ENCODE measurements at places on chromosomes 1 and 21. TPM values are rescaled to one million over a fixed set of nuclear protein-coding genes. Genes with fewer than 3 reads are reported as not detected.

DNA sequence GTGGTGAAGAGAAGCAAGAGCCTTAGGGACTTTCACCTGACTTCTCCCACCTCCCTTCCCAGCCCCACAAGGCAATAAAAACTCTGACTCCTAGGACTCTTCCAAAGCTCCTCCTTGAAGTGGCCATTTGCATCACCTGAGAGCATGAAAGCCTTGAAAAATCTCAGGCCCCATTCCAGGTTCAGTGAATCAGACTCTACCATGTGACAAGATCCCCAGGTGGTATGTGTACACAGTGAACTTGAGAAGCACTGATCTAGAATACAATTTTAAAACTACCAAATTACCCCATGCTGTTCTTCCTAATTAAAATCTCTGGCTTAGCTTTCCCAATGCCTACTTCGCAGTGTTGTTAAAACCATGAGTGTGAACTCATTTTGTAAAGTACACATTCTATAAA is 195.1 kb upstream of the SAMSN1 start:
- H3K27me3 ChIP-seq: no peaks in the 10 kb centered on the region
- H3K36me3 ChIP-seq: no peaks in the 10 kb centered on the region
- no peak overlapping the region for H3K4me3 ChIP-seq
- no peaks in the 10 kb centered on the region for H3K4me1 ChIP-seq
- DNase-seq: no peak

DNA sequence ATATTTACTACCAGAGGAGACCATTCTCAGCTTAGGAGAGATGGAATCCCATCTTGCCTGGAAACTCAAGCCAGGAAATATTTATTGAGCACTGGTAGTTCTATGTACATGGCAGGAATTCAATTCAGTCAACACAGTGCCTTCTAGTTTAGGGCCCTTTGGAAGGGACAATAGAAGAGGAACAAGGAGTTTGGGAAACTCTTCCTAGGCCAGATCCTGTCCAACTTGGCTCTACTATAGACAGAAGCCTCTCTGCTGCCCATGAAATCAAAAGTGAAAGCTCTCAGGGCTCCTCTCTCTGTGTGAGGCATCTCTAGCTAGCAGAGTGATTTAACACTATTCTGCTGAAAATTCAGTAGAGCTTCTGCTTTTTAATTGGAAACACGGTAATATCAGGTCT is 244.6 kb upstream of the MAP1LC3C start:
- H3K27ac ChIP-seq: peak overlapping the region; percentile 61
- DNase-seq: no peak
- H3K36me3 ChIP-seq: no peaks in the 10 kb centered on the region
- H3K4me1 ChIP-seq: no peaks in the 10 kb centered on the region

GFI1 gene
- total RNA-seq: 5.4 TPM

- no peaks in the 10 kb centered on the region for H3K36me3 ChIP-seq
- no peak for DNase-seq
- H3K4me3 ChIP-seq: no peak overlapping the region
- H3K27ac ChIP-seq: no peak overlapping the region
- no peaks in the 10 kb centered on the region for H3K27me3 ChIP-seq
- no peaks in the 10 kb centered on the region for H3K4me1 ChIP-seq
Measured at GRCh38 chr1:208951908-208952307, 631.6 kb upstream of the CAMK1G start.

- DNase-seq: peak; percentile 83
- peak overlapping the region; percentile 72 for H3K27ac ChIP-seq
- H3K27me3 ChIP-seq: no peaks in the 10 kb centered on the region
- peaks cover 10% of the 10 kb centered on the region for H3K4me1 ChIP-seq
- H3K4me3 ChIP-seq: peak overlapping the region; percentile 68
Measured at GRCh38 chr1:110084227-110085078, 14.0 kb upstream of the ALX3 start.

DNA sequence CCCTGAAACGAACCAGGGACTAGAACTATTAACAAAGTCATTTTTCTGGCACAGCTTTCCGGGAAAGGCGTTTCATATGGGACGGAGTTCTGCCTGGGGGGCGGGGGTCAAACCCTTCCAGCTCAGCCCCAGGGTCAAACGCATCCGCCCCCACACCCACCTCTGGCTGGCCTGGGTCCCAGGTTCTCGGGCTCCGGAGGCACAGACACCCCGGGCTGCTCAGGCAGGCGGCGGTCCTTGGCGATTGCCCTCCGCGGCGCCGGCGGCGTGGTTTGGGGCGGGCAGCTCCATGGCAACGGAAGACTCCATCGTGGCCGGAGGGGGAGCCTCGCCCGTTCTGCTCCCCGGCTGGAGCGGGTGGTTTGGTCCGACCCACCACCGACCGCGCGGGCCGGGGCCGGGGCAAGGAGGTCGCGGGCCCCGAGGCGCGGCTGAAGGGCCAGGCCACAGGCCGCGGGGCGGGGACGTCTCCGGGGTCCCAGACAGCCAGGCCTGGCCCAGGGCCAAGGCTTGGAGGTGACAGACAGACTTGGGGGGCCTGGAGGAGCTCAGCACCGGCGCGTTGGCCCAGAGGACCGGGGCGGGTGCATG is at the start of gene CFAP74:
Gene CFAP74 (minus strand): TSS at position 246 of the 591 bp plus-strand sequence. CDS start 12,830 bp downstream, outside the sequence.
- no peaks in the 10 kb centered on the region for H3K36me3 ChIP-seq
- H3K27ac ChIP-seq: no peak within 1 kb of the TSS
- H3K4me1 ChIP-seq: peaks cover 4% of the 10 kb centered on the region
- H3K4me3 ChIP-seq: no peak within 1 kb of the TSS
- DNase-seq: peak; percentile 78

DNA sequence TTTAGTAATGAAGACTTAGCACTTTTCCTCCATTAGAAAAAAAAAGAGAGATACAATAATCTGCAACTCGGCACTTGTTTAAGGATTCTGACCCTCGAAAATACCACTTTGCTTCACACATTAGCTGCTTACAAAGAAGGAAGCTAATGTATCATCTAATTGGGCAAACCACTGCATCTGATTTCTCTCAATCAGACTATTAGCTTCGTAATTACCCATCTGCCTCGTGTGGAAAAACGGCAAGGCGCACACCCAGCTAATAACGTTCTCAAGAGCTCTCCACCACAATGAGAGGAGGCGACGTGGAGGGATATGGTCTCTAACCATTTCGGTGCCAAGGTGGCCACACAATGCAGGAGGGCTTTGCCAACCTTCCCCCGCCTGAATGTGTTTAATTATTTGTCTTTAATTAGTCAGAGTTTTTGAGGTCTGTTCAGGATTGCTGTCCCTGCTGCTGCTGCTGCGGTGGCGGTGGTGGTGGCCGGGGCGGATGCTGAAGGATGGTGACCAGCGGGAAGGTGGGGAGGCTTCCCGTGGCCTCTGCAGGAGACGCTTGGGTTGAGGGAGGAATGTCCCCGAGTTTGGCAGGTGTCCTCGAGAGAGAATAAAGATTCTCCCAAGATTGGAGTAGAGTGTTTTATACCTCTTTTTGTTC is 374.5 kb downstream of the RPS6KC1 start:
- no peaks in the 10 kb centered on the region for H3K36me3 ChIP-seq
- no peak overlapping the region for H3K27ac ChIP-seq
- no peaks in the 10 kb centered on the region for H3K27me3 ChIP-seq
- no peaks in the 10 kb centered on the region for H3K4me1 ChIP-seq
- no peak for DNase-seq

DNA sequence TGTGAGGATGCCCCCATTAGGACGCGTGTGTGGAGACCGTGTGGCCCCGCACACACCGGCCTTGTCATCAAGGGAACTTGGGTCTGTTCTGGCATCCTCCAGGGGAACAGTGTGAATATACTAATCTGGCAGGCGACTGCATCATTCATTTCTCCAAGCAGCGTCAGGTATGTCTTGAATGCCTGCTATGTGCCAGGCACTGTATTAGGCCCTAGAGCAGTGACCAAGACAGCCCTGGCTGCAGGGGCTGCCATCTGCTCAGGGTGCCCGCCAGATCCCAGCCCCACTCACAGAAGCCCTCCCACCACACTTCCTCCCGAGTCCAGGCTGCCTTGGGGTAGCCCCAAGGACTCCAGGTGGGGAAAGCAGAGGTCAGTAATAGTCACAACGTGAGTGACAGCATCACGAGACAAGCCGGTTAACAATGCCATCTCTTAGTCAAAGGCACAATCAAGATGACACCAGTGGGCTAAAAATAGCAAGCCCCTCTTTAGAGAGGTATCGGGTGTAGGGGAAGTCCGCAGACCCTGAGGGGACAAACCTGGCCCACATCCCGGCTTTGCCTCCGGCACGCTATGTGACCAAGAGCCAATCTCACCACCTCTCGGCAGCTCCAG is 7.5 kb upstream of the LAPTM5 start:
- peaks cover 4% of the 10 kb centered on the region for H3K4me1 ChIP-seq
- no peak overlapping the region for H3K4me3 ChIP-seq
- H3K36me3 ChIP-seq: no peaks in the 10 kb centered on the region
- no peak for DNase-seq

- H3K4me1 ChIP-seq: peaks cover 21% of the 10 kb centered on the region
- H3K36me3 ChIP-seq: no peaks in the 10 kb centered on the region
- H3K4me3 ChIP-seq: no peak overlapping the region
- no peaks in the 10 kb centered on the region for H3K27me3 ChIP-seq
Measured at GRCh38 chr1:25642574-25643108, 26.1 kb downstream of the MAN1C1 start.

IFI44 gene
- 63.2 TPM for total RNA-seq

OR2L8 gene
- not detected for total RNA-seq

DNA sequence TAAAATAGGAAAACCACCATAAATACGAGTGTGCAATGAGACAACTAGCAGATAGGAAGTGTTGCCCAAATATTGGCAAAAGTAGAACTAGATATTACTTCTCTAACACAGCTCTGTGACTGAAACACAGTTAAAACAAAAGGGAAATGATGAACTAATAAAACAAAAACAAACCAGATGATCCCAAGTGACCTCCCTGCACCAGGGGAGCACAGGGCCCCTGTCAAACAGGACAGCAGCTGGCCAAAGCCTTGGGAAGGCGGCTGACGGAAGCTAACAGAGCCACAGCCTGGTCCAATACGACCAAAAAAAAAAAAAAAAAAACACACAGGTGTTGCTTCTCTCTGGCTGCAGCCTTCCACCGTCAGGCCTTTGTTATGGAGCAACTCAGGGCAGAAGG is 17.8 kb downstream of the ZBTB17 start:
- H3K27ac ChIP-seq: no peak overlapping the region
- DNase-seq: no peak
- H3K4me1 ChIP-seq: peaks cover 46% of the 10 kb centered on the region
- no peak overlapping the region for H3K4me3 ChIP-seq
- no peaks in the 10 kb centered on the region for H3K27me3 ChIP-seq
- H3K36me3 ChIP-seq: peaks cover 5% of the 10 kb centered on the region

C1orf116 gene
- total RNA-seq: 128 TPM

DNA sequence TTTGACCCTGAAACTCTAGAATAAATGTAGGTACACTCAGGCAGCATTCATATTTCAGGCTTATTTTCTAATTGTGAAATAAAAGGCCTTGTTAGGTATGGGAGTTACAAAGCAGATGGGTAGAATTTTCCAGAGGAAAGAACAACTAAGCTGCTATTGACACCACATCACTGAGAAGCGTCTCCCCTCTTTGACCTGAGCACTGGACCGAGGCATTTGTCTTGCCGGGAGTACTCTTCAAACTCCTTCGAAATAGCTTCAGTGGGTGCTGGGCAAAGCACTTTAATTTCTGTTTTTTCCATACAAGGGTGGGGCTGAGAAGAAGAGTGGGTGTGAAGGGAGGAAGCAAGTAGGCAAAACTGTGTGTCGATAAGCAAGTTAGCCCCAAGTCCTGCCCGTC is 36.4 kb downstream of the ABCA4 start:
- DNase-seq: no peak
- no peaks in the 10 kb centered on the region for H3K27me3 ChIP-seq
- no peaks in the 10 kb centered on the region for H3K4me1 ChIP-seq
- no peaks in the 10 kb centered on the region for H3K36me3 ChIP-seq
- H3K4me3 ChIP-seq: no peak overlapping the region

GRCh38 chr1:179169616-179170467 is 59.6 kb downstream of the ABL2 start:
- peaks cover 2% of the 10 kb centered on the region for H3K4me1 ChIP-seq
- H3K4me3 ChIP-seq: no peak overlapping the region
- H3K36me3 ChIP-seq: no peaks in the 10 kb centered on the region
- DNase-seq: no peak
- no peak overlapping the region for H3K27ac ChIP-seq
- no peaks in the 10 kb centered on the region for H3K27me3 ChIP-seq

DNA sequence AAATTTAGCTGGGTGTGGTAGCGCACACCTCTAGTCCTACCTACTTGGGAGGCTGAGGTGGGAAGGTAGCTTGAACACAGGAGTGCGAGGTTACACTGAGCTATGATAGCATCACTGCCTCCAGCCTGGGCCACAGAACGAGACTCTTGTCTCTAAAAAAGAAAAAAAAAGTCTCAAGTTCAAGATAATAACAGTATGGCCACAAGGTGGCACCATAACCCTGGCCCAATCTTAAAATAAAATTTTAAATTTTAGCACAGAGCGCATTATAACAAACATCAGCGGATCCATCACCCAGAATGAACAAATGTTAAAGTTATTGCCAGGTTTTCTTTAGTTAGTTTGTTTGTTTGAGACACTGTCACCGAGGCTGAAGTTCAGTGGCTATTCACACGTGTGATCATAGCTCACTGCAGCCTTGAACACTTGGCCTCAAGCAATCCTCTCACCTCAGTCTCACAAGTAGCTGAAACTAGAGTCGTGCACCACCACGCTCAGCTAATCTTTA is 2.9 kb upstream of the HTR6 start:
- peaks cover 39% of the 10 kb centered on the region for H3K27me3 ChIP-seq
- no peaks in the 10 kb centered on the region for H3K36me3 ChIP-seq

- H3K36me3 ChIP-seq: no peaks in the 10 kb centered on the region
- DNase-seq: peak; percentile 92
- H3K27ac ChIP-seq: peak overlapping the region; percentile 37
- H3K27me3 ChIP-seq: no peaks in the 10 kb centered on the region
Measured at GRCh38 chr1:27858072-27858948, 14.0 kb upstream of the THEMIS2 start.

DNA sequence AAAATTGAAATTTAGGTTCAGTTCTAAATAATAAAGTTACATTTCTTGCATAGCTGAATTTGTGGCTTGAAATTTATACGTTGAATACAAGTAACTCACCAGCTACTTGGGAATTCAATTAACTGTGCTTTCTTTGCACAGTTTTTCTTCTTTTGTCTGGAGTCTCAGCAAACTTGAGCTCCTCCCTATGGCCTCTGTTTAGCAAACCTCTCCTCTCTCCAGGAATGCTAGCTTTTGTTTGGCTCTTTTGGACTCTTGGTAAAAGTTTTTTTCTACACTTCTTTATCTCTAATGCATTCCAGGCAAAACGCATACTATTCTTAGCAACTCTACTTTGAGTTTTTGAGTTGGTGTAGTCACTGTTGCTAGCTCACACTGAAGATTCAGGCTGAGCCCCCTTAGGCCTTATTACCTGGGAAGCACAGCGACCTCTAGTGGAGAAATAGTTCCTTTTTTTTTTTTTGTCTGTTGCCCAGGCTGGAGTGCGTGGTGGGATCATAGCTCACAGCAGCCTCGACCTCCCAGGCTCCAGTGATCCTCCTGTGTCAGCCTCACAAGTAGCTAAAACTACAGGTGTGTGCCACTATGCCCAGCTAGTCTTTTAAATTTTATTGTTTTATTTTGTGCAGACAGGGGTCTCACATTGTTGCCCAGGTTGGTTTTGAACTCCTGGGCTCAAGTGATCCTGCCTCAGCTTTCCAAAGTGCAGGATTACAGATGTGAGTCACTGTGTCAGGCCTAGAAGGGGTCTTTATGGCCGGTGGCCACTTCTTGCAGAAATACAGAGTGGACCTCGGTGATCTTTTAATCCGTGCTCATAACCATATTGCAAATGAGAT is 61.7 kb downstream of the CASQ2 start:
- no peak for DNase-seq
- H3K36me3 ChIP-seq: no peaks in the 10 kb centered on the region
- H3K4me1 ChIP-seq: no peaks in the 10 kb centered on the region

Data from upper lobe of right lung (tissue), 1 donor.